ENCODE measurements at places on chromosomes 1 and 21.
A peak's percentile ranks its signal among the peaks of the same experiment; 100 is the strongest.

- peak; percentile 8 for DNase-seq
These were observed 288.5 kb upstream of the POU3F1 start for GRCh38 chr1:38334930-38335592.

DNA sequence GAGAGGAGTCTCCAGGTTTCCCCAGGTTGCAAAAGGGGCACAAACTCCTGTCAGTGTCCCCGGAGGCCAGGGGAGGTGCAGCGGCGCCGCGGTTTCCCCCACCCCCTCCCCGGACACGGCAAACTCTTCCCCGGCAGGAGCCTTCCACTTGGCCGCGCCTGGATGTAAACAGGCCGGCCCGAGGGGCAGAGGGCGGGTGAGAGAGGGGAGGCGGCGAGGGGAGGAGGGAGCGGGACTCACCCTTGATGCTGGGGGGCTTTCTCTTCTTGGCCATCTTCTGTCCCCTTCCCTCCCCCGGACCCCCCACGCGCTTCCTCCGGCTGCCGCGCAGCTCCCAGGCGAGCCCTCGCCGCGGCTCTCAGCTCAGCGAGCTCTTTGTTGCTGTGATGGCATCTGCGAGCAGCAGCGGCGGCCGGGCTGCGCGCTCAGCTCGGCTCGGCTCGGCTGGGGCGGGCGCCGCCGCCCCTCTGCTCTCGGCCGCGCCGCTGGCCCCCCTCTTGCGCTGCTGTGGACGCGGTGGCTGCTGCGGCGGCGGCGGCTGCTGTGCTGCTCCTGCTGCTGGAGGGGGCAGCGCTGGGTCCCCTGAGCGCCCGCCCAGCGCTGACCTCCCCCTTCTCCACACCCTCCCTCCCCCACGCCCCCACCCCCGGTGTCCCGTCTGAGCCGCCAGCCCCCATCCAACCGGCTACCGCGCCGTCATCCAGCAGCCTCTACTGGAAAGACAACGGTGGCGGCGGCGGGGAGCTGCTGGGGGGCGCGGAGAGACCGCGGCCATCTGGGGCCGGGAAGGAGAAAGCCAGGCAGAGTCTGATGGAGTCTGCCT is 4.9 kb upstream of the SLC44A5 start:
- DNase-seq = peak; percentile 74

DNA sequence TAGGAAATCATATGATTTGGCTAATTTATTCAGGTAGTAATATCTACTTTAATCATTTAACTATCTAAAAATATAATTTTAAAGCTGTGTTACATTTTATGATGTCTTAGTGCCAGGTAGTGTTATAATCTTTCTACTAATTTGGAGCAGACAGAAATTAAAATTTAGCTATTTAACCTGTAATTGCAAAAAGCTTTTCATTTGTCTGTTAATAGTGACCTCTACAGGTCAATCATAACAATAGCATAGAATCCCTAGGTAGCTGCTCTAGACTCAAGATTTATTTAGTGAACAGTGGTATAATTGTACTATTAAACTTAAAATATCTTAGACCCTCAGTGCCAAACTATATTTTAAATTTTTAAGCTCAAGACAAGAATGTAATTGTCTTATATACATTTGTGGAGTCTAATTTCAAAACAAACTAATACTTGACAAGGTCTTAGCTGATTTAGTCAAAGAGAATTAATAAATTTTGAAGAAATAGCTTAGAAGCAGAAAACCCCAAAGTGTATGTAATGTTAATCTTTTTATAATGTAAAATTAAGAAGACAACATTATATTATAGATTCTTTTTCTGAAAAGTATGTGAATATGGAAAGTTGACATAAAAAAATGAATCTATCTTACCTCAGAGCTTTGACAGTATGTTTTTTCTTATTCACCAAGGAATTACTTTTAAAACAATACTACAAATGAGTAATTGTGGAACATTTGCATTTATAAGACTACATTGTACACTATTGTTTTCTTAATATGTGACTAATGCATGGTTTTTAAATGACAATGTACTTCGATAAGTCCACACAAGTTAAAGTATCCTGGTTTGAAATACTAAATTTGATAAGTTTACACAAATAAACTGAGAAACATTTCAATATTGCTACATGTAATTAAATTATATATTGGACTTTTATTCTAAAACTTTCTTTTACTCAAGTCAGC is 64.1 kb upstream of the RNPC3 start:
- no peak for DNase-seq

DNA sequence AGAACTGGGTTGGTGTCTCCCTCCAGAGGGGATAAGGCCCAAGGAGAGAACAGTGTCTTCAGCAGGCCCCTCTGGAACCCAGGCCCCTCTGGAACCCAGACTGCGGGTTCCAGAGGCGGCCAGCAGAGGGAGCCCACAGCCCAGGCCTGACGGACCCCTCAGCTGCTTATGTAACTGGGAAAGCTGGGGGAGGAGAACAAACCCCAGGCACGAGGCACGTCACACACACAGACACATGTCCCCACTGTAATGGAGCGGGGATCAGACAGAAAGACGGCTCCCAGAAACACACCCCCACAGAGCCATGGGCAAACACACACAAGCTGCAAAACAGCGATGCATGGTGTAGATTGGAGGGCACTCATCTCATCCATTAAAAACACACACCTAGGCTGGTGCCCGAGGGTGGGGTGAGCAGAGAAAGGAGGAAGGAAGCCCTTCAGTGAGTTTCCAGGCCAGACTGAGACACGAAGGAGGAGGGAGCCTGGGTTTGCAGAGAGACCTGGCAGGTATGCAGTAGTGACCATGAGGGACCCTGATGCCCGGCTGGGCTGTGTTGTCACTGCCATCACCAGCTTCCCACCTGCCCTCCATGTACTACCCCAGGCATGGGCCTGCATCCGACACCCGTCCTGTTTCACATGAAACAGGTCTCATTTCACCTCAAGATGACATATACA is 2.8 kb upstream of the IGSF8 start:
- peak; percentile 93 for DNase-seq

- peak; percentile 81 for DNase-seq
These were observed 111.3 kb downstream of the C1orf21 start for GRCh38 chr1:184497959-184498723.

GRCh38 chr1:42424201-42424600 is 31.6 kb downstream of the ZMYND12 start:
- DNase-seq = no peak

DNA sequence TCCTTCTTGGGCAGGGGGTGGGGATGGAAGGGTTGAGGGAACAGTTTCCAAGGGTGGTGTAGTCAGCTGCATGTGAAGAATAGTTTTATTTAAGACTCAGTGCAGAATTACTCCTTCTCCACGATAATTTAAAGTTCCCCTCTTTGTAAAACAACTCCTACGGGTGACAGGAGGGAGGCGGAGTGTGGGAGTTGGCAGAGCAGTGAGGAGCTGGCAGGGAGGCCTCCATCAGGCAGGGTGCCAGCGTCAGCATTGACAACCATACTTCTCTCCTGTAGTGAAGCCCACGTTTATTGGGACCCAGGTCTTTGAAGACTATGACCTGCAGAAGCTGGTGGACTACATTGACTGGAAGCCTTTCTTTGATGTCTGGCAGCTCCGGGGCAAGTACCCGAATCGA is 93.8 kb downstream of the MTR start:
- DNase-seq = peak; percentile 35

DNA sequence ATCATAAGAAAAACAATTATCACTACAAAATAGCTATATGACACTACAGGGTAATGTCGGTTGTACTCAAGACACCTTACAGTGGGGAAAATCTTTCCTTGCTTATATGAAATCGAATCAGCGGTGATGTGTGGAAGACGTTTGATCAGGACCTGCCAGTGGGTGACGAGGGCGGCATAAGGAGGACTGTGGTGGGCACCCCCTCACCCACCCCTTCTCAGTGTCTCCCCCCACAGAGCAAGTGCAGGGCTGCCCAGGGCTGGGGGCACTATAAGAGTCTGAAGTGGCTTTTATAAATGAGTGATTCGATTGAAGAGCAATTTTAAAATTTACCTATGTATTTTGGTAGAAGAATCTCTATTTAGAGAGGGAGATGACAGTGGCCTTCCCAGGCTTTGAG is 35.8 kb downstream of the CRYAA start:
- peak; percentile 4 for DNase-seq

DNA sequence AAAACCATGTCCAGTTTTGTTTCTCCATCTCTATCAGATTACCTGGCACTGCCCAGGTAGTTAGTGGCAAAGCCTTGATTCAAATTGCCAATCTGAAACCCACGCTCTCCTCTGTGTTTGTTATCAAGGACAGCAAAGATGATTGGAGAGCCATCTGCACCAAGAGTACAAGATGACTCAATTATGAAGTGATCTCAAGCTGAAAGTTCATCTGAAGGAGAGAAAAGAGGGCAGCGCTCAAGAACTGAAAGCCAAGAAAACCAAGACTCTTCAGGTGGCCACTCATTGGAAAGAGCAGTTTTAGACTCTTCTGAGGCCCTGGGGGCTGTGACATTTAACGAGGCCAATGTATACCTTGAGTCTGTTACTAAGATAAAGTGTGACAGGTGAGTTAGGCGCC is 13.8 kb downstream of the RXRG start:
- no peak for DNase-seq
